Upper lobe of right lung (tissue), 1 donor: ENCODE measurements at places on chromosomes 4 and X.

DNA sequence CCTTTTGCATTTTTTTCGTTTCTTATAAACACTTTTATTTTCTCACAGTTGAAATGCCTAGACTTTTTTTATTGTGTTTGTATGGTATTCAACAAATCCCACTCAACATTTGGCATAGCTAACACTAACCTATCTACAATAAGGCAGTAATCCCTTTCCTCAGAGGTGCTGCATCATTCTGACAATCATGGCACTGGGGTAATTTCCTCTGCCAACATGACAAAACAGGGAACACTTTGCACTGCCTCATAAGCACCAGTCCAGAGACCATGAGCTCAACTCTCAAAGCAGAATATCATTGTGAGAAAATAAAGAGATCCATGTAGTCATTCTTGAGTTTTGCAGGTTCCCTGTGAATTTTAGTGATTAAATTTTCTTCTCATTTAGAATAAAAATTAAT, 183.8 kb upstream of the INTU start:
- no peak for DNase-seq

DNA sequence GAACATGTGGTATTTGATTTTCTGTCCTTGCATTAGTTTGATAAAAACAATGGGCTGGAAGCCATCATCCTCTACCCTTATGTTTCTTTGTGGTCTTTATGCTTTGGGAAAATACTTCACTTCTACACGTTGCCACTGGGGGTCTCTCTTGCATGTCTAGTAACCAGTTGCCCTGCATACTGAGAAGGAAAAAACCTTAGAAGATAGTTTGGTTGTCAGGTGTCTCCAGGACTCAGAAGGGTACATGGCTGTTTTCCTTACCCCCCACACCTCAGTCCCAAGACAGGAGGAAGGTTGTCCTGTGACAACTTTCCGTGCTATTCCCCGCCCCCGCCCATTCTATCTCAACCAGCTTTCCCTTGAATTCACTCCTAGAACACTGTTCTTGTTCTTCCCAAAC, 62.1 kb upstream of the LANCL3 start:
- DNase-seq = no peak

GRCh38 chr4:149292425-149293007, 523.1 kb downstream of the IQCM start:
- DNase-seq = no peak

DNA sequence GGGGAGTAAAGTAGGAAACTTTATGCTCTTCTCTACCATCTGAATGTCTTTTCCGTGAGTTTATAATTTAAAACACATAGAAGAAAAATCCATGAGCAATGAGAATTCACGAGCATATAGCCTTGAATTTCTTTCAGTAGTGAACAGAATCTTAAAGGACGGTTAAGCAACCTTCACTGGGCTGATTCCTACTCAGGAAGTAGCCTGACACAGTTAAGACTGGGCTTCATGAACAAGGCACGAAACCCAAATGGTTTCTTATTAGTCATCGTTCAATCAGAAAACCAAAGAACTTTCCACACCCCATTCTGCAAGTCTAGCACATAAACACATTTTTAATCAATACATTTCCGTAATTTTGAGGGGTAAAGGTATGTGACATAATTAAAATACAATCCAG, 95.8 kb downstream of the SH3KBP1 start:
- no peak for DNase-seq

DNA sequence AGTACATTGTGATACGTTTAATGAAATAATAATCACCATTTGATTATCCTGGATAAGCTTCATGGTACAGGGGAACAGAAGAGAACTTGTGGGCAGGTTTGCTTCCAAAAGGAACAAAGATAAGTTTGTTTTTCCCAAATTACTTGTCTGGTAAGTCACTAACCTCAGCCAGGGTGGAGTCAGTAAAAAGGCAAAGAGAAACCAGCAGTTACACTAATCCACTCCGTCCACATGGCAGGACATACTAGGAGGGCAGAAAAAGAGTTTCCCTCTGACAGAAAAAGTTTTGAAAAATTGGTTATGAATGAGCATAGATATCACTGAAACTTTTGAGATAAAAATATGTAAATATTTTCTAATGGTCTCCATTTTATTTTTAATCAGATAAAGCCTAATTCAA, 285.9 kb downstream of the IL15 start:
- no peak for DNase-seq

DNA sequence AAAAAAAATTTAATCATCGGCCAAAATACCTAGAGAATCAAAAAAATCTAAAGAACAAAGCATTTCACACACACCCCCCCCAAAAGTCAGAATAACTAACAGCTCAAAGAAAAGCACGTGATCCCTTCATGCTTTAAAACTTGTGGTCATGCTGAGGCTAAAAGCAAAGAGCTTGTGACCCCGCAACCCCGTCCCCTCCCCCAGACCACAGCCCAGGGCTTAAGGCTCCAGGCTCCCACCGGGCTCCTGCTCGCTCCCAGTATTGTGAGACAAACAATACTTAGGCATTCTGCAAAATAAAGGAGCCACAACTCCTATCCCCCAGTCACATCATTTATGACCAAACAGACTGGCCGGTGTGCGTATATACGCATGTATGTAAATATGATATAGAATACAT, 62.1 kb upstream of the CCDC160 start:
- DNase-seq = no peak

DNA sequence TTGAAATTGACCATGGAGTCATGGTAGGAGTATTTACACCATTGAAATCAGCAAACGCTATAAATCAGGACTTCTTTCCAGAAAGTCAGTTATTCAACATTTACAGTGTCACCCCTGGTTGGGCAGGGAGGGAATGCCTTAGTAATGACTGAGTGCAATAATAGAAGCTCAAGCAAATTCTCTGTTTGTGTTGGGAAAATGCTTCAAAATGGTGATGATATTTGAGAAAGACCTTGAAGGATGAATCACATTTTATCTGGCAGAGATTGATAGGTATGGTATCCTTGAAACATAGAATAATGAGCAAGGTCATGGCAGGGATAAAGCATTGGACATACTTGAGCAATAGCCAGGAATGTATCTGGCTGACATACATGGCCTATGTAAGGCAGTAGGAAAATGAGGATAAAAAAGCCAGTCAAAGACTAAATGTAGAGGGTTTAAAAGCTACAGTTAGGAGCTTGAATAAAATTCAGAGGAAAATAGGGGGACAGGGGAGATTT, 248.7 kb downstream of the FMR1NB start:
- no peak for DNase-seq

GRCh38 chr4:145307120-145307519, 126.7 kb upstream of the OTUD4 start:
- no peak for DNase-seq

- no peak for DNase-seq
Measured at GRCh38 chr4:165839615-165840333, 33.3 kb upstream of the TLL1 start.

DNA sequence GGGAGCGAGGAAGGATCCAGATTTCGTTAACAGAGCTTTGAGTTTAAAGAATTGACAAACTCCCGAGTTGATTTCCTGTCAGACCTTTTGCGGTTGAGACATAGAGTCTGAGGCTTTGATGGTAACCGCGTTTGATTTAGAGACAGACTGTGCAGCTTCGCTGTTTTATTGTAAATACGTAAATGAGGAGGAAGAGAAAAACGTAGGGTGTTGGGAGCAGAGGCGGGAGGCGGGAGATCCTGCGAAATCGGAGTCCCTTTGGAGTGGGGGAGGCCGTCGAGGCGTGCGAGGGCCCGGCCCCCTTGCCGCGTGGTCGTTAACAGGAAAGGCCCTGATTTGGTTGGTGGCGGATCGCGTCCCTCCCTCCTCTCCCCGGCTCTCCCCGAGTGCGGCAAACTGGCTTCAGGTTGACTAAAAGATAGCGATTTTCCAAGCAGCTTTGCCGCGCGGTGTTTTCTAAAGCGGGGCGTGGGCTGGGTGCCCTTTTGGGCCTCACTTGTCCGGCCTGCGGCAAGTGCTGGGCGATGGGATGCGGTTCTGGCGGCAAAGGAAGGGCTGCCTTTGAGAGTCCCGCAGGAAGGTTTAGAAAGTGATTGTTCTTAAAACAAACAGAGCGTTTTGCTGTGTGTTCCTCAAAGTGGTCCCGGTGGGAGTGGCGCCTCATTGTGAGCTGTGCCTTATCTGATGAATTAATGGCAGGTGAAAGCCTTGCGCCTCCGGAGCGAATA, 857 bp downstream of the SCML1 start:
- DNase-seq = peak; percentile 74
